Effector memory CD4-positive, alpha-beta T cell (primary cell): ENCODE measurements at places on chromosomes 7 and 10.

GRCh38 chr7:123041101-123041500 is 45.6 kb upstream of the TAS2R16 start:
- DNase-seq = no peak

- no peak for DNase-seq
Observed at GRCh38 chr7:156666368-156667109, 26.0 kb downstream of the RNF32 start.

DNA sequence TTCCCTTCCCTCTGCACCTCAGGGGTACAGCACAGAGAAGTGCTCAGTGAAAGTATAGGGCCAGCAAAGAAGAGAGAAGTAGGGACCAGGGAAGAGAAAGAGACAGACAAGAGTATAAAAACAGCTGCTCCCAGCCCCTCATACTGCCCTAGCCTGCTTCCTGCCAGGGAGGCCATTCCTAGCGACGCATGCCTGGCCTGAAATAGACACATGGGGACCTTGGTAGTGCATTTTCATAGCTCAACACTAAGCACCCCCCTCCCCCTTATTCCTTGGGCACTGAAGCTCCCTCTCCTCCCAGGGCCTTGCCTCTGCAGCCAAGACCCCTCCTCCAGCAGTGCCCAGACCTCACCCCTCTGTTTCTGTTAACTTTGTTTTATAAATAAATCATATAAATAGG is 64.7 kb downstream of the ZMIZ1 start:
- DNase-seq = no peak

DNA sequence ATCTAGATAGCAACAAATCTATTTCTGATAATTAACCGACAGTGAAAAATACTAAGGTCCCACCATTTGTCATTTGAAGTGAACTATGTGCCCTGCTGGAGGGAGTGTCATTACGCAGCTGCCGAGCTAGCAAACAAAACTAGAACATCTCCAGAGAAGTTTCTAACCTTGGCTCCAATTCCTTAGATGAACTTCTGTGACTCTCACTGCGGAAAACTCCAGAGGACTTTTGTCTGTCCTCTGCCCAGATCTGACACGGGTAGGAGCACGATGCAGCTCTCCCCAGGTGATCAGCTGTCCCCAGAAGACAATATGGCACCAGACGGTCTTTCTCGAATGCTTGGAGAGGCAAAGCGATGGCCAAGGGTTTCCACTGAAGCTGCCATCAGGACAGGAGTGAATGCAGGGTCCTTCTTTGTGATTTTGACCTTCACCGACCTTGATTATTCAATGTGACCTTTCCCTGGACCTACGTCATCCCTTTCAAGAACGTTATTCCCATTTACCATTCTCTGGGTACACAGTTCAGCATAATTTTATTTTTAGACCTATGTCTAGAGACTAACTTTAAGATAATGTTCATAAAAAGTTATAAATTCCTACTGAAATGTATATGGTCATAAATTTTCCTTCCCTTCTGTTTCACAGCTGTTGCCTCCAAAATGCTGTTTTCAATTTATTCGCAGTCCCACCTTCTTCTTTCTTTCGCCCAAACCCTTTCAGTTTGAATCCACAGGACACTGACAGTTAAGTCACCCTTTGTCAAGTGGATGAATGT is 116.7 kb upstream of the C7orf33 start:
- no peak for DNase-seq

DNA sequence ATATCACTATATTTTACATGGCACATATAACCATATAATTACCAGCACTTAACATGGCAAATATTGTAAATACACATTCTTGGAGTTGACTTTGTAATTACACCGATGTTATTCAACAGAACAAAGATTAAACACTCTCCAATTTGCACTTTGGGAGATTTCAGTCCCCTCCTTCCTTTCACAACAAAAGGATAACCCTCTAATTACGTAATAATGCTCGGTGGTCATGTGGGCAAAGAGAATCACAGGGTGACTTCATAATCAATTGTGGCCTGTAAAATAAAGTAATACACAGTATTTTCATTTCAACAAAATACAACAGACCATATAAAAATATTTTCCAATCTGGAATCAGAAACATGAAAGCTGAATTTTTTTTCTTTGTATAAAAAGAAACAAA is 73.2 kb downstream of the RHOBTB1 start:
- no peak for DNase-seq

DNA sequence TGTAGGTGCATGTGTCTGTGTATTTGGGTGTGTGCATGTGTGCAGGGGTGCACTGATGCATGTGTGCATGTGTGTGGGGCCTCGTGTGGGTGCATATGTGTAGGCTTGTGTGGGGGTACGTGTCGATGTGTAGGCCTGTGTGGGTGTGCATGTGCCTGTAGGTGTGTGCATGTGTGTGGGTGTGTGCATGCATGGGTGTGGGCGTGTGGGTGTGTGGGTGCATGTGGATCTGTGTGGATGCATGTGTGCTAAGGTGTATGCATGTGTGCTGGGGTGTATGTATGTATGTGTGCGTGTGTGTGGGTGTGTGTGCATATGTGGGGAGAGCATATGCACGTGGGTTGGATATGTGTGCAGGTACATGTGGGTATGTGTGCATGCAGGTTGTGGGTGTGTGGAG is 73.2 kb downstream of the NKX6-2 start:
- DNase-seq = no peak

DNA sequence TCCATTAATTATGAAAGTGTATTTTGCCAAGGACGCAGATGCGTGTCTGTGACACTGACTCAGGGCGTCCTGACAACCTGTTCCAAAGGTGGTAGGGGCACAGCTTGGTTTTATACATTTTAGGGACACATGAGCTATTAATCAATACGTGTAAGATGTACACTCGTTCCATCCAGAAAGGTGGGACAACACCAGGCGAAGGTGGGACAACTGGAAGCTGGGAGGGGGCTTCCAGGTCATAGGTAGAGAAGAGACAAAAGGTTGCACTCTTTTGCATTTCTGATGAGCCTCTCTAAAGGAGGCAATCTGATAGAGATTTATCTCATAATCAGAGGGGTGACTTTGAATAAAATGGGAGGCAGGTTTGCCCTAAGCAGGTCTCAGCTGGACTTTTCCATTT is 82.7 kb upstream of the ZNF746 start:
- no peak for DNase-seq

DNA sequence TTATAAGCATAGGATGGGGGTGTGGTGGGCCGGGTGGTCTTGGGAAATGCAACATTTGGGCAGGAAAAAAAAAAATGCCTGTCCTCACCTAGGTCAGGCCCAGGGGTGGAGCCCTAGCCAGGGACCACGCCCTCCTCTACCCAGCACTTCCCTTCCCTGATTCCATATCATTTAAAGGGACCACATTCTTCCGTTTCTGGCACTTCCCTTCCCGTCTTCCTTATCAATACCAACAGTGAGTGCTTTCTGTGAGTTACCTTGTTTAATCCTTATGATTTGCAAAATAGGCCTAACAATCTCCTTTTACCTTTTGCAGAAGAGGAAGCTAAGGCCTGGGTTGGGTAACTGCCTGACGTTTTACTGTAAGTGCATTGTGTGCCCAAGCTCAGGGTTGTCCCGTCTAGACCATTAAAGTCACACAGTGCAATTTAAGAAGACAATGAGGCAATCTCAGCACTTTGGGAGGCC is 16.7 kb upstream of the C10orf95 start:
- no peak for DNase-seq

DNA sequence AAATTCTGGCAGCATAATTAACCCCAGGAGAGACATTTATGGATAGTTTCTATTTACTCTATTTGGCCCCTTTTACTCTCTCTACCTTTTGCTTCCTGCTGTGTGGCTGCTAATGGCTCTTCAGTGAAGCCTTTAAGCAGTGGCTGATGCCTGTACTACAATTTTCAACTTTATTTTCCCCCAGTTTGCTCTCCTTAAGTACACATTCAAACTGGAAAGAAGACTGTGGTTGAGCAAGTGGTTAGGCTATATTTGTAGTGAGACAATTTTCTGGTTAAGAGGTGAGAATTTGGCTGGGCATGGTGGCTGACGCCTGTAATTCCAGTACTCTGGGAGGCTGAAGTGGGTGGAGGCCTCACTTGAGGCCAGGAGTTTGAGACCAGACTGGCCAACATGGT is 8.5 kb upstream of the RSBN1L start:
- DNase-seq = no peak

DNA sequence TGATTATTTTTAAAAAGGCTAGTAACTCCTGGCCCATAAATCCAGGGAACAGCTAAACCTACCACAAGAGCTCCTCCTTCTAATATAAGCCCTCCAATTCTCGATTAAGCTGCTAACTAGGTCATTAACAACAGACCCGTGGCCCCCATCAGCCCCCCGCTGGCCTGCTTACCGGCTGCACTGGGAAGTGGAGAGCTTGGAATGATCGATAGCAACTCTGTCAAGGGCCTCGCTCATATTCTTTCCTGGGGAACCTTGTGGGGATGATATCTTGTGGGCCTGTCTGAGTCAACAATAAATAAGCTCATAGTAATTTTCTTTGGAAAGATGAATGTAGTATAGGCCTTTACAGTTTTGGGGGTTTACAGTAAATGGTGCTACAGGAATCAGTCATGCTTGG is 353.5 kb downstream of the TCERG1L start:
- DNase-seq = no peak

DNA sequence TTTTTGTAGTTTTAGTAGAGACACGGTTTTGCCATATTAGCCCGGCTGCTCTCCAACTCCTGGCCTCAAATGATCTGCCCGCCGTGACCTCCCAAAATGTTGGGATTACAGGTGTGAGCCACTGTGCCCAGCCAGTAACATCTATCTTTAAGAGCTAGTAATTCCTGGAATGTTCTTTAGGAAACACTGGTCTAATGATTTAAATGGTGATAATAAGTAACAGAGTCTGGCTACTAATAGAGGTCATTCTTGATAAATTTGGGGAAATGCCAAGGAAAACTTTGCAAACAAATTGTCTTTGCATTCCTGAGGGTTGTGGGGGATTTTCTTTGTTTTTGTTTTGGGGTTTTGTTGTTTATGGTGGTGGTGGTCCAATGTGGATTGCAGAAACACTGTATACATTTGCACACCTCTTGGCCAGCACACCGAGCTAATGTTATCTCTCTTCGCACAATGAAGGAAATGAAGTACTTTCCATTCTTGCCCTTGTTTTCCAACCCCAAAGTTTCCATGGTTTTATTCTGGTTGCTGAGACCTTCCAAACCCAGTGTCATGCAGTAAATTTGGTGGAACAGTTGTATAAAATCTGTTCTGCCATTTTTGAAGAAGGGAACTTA is 51.3 kb upstream of the WIPF3 start:
- no peak for DNase-seq

- DNase-seq = no peak
Observed at GRCh38 chr7:66464059-66464458, 164.6 kb upstream of the KCTD7 start.

GRCh38 chr10:14389981-14390590 is 59.4 kb upstream of the FRMD4A start:
- DNase-seq = no peak

DNA sequence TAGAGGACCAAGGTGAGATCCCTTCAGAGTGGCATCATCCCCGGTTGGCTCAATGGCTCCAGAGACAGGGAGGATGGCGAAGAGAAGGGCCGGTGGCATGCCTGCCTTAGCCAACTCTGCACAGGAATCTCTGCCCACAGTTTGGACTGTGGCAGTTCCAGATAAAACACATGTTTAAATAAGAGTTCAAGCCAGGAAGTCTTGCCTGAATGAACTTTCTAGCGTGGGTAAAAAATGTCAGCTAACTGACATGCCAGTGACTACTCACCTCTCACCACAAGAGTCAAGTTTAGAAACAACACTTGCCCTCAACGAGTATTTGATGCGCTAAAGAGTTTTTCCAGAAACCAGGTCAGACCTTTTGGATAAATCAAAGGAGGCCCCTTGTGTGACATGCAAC is 3.0 kb downstream of the NOD1 start:
- DNase-seq = no peak

- DNase-seq = no peak
Observed at GRCh38 chr10:107163881-107164861, at the start of gene SORCS1. Gene SORCS1, minus strand, starts transcription at chr10:107164706.
